NCI-H226 (cell line): ENCODE measurements at places on chromosomes 7 and 10.
A peak's percentile ranks its signal among the peaks of the same experiment; 100 is the strongest.

DNA sequence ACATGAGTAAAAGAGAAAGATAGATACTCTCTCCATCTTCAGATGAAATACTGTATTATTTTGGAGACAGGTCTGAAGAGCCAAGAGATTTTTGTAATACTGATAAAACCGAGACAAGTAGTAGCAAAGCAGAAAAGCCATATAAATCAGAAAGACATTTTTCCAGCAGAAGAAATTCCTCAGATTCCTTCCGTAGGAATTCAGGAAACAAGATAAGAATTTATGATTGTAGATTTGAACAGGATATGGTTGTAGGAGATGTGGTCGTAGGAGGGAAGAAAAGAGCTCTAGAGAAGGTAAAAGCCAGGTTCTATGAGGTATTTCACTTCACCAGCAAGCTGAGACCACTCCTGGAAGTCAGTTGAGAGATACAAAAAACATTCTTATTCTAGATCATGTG lies 17.6 kb upstream of the AASS start:
- DNase-seq, result peak; percentile 57

DNA sequence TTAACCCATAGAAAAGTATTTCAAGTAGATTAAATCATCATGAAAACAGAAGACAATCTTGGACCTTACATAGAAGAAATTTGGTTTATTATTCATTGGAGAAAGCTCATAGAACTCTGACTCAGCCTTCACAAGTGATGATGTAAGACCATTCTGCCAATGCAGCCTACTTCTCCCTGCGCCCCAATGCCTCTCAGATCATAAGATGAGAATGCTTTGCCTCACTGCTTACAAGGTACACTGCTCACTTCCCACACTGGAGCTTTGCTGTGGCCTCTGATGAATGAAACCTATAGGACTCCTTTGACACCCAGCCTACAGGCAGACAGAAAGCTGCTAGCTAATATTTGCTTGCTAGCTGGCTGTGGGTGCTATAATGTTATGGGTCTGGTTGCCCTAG lies 569.4 kb upstream of the STEAP1 start:
- no peak for DNase-seq

GRCh38 chr10:48598936-48599829 lies 5.7 kb downstream of the ARHGAP22 start:
- no peak for DNase-seq

DNA sequence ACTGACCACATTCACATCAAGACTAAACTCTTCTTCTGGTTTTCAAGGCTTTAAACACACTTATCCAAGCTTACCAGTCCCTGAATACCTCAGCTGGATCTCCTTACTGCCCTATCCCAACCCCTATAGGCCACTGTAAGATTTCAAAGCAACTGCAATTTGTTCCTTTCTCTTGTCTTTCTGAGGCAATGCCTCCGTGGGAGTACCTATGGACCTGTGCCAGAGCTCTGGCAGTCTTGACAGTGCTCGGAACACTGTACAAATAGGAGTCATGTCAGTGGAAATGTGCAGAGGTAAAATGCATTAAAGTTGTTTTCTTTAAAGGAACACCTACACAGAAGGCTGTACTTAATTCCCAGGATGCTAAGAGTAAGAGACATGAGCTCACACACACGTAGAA lies 124.7 kb downstream of the CNOT4 start:
- DNase-seq, result peak; percentile 26

GRCh38 chr7:76302347-76303201 lies at the start of gene HSPB1:
Gene HSPB1, plus strand, starts transcription at chr7:76302673. Its CDS starts 40 bp downstream, at chr7:76302713.
- DNase-seq, result peak; percentile 75

DNA sequence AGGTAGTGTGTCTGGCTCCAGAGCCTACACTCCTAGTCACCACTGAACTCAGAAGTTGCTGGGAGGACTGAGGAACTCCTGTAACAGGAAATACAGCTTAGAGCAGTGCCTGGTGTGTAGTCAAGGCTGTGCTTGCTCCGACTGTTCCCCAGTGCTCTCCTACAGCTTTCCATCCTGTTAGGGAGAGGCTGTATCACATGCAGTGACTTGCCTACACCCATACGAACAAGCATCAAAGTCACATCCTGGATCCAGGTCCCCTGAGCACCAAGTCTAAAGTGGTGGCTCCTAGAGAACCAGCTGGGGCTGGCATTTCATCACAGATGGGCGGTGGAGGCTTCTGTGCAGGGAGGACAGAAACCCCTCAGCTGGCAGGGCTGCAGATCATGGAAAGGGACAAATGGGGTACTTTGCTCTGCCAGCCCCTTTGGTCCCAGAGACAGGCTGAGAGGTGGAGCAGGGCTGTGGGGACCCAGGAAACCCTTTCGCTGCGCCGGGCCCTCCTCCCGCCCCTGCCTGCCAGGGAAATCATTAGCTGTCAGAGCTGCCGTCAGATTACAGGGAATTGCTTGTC lies 7.7 kb downstream of the ASB10 start:
- DNase-seq, result no peak

DNA sequence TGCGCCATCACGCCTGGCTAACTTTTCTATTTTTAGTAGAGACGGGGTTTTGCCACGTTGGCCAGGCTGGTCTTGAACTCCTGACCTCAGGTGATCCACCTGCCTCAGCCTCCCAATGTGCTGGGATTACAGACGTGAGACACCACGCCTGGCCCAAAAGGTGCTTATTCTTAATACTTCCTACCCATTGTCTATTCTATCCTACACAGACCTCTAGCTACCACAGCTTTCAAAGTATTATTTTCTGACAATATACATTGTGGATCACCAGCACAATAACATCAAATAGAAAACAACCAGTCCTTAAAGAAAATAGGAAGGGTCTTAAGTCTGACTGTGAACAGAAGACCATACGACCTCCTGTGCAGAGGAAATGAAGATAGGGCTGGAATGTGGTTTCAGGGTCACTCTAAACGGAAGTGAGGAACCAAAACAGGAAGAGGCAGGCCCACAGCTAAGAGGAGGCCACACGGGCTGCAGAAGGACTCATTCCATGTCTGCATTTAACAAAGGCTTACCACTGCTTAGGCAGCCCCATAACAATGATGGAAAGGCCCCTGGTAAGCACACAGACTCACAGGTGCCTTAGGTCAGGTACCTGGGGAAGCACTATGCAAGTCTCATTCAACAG lies 115.2 kb downstream of the ZFAND4 start:
- no peak for DNase-seq

DNA sequence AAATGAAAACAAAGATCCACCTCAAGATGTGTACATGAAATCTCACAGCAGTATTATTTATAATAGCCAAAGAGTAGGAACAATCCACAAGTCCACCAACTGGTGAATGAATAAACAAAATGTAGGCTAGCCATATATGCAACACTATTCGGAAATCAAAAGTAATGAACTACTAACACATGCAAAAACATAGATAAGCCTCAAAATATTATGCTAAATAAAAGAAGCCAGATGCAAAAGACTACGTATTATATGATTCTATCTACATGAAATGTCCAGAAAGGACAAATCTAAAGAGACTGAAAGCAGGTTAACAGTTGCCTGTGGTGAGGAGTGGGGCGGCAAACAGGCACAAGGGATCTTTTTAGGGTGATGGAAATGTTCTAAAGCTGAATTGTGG lies 48.7 kb upstream of the ANAPC16 start:
- DNase-seq, result no peak

GRCh38 chr7:55174856-55175255 lies 156.0 kb downstream of the EGFR start:
- DNase-seq, result no peak

DNA sequence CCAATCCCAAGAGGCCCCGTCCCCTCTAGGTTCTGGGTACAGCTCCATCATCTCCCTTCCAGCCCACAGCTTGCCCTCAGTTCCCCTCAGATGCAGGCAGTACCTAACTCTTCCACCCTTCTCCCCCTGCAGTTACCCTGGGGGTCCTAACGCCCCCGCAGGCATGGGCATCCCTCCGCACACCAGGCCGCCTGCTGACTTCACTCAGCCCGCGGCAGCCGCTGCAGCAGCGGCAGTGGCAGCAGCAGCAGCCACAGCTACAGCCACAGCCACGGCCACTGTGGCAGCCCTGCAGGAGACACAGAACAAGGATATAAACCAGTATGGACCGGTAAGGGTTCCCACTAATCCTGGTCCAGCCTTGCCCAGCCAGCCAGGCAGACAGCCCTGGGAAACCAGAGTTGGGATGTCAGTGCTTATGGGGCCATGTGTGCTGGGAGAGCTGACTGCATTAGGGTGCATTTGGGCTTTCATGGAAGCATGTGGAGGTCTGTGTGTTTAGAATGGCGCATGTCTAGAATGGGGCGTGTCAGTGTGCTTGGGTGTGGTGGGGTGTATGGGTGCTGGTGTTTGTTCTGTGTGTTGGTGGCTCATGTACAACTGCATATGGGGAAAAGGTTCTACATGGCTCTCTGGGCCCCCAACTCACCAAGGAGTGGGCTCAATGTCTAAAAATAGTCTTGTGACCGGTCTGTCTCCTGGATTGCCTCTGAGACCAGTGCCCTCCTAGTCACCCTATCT lies 55.1 kb upstream of the PPIF start:
- DNase-seq, result no peak

DNA sequence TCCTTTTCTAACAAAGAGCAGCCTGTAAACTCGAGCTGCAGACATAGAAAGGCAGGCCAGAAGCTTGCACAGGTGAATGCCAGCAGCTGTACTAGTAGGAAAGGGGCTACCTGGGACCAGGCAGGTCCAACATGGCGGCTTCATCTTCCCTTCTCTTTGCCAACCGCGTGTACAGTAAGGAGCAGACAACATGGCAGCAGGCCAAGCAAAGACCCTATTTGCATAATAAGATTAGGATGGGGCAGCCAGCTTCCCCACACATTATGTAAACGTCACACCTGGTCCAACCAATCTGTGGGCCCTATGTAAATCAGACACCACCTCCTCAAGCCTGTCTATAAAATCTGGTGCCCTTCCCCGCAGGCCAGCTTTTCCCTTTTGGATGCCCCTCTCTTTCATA lies 1186.5 kb upstream of the AUTS2 start:
- DNase-seq, result no peak

GRCh38 chr10:128062331-128062880 lies 63.8 kb downstream of the MKI67 start:
- DNase-seq, result no peak

GRCh38 chr10:15485684-15486316 lies 114.7 kb upstream of the FAM171A1 start:
- DNase-seq, result peak; percentile 15

DNA sequence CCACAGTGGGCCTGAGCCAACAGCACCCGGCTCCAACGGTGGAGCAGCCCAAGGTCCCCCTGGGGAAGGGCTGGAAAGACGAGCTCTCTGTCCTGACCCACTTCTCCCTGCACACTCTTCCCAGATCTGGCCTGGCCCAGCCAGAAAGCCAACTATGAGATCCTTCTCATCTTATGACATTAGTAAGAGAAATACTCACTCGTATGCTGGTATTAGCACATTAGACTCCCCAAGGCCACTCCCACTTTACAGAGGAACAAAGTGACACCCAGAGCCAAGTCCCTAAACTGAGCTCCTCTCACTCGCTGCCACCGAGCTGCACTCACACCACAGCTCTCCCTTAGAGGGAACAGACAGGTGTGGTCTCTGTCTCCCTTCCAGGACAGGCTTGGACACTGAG lies 24.8 kb downstream of the DLG5 start:
- DNase-seq, result no peak

DNA sequence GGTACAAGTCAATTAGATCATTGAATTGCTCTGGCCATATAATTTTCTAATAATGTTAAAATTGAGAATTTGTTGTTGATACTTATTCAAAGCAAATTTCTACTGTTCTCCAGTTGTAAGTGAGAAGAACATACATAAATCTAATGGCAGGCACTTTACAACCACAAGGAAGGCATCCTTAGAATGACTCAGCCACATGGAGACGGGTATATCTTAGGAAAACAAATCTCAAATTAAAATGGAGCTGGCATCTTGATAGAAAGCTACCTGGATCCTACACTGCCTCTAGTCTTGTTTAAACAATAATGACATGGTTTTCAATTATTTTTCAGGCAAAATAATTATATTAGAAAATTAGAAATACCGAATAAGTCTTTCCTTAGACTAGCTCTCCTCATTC lies 1183.7 kb upstream of the SORCS1 start:
- no peak for DNase-seq

GRCh38 chr10:58436071-58436470 lies 50.9 kb downstream of the TFAM start:
- DNase-seq, result peak; percentile 82

DNA sequence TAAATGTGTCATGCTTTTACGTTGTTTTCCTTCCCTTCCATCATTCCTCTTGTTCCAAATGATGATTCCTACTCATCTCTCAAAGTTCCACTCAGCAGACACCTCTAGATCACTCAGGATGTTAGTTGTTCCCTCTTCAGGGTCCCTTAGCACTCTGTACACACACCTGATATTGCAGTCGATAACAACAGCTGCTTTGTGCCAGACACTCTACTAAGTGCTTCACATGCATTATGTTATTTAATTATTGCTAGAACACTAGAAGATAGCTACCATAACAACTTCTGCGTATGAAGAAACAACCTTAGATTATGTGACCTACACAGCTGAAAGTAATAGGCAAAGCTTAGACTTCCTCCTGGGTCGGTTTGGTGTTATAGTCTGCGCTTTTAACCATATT lies 29.6 kb downstream of the PCBD1 start:
- no peak for DNase-seq

- peak; percentile 52 for DNase-seq
These were observed 25.6 kb downstream of the PUS7 start for GRCh38 chr7:105496521-105496920.

DNA sequence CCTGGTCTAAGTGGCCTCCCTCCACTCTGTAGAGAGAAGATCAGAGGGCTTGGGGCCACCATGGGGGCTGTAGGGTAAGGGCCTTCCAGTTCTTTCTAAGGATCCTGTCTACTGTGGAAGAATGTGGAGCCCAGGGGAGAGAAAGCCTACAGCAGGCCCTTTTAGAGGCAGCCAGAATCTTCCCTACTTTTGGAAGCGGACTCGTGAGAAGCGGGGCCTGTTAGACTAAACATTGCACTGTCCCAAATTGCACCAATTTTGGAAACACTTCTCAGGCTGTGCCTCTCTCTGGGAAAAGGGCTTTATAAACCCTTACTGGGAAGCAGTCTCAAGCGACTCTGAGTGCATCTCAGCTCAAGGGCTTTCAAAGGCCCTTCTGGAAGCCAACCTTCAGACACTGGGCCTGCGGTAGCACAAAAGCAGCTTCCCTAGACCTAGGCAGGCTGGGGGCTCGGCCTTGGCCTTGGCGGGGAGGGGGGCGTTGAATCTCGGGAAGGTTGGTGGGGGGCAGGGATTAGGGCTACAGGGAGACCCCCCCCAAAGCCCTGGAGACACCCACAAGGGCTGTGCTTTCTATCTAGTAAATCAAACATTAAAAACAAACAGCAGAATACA lies 298.1 kb downstream of the GFRA1 start:
- no peak for DNase-seq

DNA sequence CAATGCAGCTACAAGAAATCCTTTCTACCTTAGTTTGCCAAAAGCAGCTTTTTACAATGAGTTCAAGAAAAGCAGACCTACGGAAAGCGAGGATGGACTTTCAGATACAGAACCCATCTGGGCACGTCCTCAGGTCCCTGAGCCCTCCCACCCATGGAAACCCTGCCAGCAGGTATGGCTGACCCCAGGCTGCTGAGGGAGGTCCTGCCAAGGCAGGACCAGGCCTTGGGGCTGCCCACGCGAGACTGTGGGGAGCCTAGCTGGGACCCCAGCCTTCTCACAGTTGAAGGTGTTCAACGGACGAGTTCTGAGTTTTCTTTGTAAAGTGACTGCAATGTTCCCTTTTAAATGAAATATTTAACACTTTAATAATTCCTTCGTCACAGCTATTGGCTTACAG lies 245.0 kb downstream of the MGMT start:
- DNase-seq, result no peak
